ENCODE measurements at places on chromosomes 5 and 9.

DNA sequence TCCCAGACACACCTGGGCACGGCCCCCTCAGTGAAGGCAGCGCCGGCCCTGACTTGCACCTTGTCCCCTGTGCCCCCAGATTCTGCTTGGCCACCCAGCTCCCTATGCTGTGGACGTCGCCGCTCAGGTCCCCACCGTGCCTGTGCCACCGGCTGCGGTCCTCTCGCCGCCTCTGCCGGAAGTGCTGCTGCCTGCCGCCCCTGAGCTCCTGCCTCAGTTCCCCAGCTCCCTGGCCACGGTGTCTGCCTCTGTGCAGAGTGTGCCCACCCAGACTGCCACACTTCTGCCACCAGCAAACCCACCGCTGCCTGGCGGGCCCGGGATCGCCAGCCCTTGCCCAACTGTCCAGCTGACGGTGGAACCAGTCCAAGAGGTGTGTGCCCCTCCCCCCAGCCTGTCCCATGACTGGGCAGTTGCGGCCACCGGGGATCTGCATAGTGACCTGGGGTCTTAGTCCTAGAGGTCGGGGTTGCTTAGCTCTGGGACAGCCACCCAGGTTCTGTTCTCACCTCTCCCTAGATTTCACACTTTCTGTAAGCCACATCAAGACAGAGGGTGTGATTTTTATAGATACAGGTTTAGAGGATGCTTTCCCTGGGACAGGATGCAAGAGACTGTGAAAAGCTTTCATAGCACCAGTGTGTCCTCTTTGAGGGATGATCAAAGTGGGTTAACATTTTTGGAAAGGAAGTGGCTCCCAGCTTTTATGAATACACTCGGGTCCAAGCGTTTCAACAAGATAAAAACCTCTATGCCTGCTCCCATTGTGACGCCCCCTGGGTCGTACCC is 78.0 kb downstream of the WNK2 start:
- DNase-seq = no peak

GRCh38 chr9:120856700-120857099 is 14.0 kb upstream of the PSMD5 start:
- no peak for DNase-seq

GRCh38 chr9:112496074-112496722 is 9.6 kb downstream of the KIAA1958 start:
- DNase-seq = no peak

DNA sequence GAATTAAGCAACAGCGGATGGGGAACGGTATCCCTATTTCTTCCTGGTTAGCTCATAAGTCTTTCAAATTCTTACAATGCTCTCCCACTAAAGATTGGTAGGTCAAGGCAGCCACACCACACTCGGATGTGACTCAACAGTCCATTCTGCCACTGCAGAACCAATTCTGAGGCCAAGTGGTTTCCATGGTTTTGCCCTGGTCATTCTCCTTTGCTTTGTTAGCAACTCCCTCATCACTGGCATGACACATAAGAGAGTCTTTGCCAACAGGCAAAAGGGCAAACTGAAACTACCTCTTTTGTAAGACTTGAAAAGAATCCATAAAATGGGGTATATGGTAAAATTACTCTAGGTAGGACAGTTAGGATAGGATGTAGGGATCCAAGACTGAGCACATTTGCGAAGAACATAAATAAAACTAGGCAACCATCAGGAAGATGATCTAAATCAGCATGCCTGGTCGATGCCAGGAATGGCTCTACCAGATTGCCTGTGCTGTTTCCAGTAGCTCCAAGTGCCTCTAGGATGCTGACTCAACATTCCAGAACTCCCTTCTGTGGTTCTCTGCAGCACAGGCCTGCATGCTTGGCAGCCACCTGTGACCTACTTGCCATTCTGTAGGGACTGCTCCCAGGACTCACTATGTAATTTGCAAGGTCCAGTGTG is 105.4 kb downstream of the DCP2 start:
- no peak for DNase-seq

GRCh38 chr9:125966959-125967711 is 220.0 kb downstream of the PBX3 start:
- DNase-seq = no peak

DNA sequence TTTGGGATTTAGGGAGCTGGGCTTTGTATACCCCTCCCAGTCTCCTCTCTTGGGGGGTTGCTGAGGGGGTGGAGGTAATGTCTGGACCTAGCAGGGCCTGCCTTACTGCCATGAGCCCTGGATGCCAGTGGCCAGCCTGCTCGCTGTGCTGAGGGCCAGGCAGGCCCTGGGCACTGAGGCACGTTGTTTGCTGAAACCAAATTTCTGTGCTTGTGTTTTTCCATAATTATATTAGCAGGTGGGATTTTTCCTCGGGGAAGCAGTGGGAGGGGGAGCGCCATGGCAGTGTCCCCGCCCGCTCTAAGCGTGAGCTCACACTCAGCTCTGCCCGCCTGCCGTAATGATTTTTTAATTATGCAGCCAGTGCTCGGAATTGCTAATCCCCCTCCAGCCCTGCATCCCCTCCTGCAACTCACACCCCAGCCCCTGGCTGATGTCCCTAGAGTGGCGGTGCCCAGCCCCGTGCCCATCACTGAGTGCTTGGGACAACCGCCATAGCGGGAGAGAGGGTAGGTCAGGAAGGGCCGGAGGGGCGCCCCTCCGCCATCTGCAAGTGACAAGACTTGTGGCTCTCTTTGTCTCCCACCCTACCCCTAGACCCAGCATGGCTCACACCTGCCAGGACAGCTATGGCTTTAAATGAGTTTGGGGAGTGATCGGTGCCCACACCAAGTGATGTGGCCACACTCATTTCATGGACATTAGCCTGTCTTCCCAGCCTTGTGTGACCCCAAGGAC is 20.9 kb downstream of the CXXC5 start:
- no peak for DNase-seq

DNA sequence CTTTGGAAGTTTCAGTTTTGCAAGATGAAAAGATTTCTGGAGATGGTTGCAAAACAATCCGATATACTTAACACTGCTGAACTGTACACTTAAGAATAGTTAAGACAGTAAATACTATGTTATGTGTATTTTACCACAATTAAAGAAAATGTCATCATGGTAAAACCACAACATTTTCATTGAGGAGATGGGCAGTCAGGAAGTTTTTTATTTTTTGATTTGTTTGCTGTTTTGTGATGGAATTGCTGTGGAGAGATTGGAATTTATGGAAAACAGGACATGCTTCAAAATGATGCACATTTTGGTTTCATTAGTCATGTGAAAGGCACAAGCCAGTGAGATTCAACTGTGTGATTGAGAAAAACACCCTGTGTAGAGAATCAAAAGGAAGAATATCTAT is 90.5 kb upstream of the AGXT2 start:
- DNase-seq = no peak

DNA sequence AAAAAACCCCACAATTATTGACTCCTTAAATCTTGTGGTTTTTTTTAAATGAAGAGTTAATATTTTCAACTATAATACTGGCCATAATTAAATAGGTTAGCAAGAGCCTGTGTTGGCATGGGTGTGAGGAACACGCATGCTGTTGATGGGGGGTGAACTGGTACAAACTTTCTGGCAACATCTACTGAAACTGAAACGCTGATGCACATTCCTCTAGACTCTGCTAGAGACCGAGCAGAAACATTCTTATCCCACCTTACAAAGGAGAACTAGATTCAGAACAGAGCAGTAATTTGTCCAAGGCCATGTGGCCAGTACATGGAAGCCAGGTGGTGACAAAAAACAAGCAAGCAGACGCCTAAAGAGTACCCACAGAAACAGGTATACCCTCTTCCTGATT is 2.4 kb downstream of the BICD2 start:
- no peak for DNase-seq

DNA sequence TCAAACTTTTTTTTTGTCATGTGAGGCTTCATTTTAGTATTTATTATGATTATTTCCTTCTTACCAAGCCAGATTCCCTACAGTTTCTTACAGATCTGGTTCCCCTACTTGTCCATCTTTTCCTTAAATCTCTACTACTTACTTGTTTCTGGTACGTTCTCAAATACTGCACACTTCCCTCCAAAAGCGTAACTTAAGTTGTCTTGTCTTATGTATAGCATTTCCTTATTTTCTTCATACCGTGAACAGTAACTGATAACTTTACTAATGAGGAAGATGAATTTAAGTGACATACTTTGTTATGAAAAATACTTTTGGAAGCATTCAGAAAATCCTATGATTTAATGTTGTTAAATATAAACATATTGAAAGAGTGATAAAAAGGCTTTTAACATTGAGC is 67.3 kb downstream of the PARP8 start:
- DNase-seq = no peak

- no peak for DNase-seq
Observed at GRCh38 chr5:31811210-31811609, 172.3 kb downstream of the PDZD2 start.

GRCh38 chr9:117734082-117734481 is 29.9 kb downstream of the TLR4 start:
- DNase-seq = no peak

GRCh38 chr5:99059685-99060084 is 130.9 kb upstream of the CHD1 start:
- no peak for DNase-seq

DNA sequence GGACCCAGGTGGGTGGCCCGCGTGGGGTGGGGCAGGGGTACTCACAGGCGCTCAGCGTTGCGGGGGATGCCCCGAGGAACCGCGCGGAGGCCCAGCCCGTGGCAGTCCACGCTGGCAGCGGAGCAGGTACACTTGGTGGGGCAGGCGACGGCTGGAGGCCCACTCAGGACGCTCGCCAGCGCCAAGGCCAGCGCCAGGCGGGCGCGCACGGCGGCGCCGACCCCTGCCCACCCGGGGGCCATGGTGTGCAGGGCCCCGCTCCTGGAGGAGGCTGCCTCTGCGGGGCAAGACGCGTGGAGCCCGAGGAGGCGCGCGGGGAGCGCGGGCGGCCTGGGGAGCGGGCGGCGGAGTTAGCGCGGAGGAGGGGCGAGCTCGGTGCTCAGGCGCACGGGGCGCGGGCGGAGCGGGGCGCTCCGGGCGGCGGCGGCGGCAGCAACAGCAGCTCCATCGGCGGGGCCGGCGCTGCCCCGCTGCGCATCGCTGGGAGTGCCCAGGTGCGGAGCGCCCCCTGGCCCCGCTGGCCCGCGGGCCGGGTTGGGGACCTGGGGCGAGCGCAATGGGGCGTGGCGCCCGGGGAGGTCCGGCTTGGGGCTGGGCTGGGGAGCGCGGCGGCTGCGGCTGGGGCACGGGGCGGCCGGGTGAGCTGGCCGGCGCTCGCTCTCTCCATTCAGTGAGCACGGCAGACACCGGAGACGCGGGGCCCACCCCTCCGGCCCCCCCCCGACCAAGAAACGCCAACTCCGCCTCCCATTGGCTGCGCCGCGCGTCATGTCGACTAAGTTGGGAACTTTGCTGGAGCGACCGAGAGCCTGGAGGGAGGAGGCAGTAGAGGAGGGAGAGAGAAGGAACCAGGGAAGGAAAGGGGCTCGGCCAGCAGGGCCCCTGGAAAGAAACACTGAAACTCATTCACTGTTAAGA is at the start of gene SLIT3:
SLIT3 (minus strand) TSS at position 672 of the 918 bp plus-strand sequence; CDS start at position 242, 430 bp downstream.
- DNase-seq = no peak

- DNase-seq = no peak
Observed at GRCh38 chr9:125359011-125359410, 97.4 kb downstream of the GAPVD1 start.

DNA sequence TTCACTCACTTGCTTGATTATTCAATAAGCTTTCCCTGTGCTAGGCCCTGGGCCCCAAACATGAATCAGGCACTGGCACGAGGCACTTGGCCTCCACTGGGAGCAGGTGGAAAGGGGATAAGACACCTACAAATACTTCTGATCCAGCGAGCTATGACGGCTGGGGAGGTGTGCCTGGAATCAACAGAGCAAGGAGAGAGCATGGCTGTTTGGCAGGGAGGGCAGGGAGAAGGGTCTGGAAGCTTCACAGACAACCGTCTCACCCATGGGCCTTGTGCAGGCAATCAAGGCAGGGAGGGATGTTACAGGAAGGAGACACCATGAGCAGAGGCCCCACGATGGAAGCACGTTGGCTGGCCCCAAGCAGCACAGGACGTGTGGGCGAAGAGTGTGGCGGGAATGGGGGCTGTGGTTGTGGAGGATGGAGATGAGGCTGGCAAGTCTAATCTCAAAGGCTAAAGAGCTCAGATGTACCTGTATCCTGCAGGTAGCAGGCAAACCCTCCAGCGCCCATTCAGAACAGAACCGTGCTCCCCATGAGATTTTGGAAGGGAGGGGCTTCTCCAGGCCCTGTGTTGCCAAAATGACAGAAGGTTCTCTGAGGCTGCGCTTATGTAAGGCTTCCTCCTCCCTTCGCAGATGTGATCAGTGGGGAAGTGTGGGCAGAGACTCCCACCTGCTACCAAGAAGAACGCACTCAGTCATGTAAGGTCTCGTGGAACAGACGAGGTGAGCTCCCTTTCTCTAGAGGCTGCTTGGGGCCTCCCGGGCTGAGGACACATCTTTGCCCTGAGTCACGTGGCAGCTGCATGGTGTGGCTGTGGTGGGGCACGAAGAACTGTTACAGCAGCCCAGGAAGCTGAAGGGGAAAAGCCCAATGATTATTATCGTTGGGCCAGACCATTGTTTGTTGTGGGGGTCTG is 189.7 kb downstream of the DAB2IP start:
- DNase-seq = no peak

GRCh38 chr9:99026271-99026955 is 78.5 kb upstream of the TGFBR1 start:
- no peak for DNase-seq

- no peak for DNase-seq
Observed at GRCh38 chr5:43037636-43038495, 2.3 kb downstream of the ANXA2R start.

- DNase-seq = no peak
Observed at GRCh38 chr5:158354958-158355357, 496.0 kb upstream of the CLINT1 start.

GRCh38 chr9:80678906-80679305 is 1010.4 kb downstream of the TLE1 start:
- DNase-seq = no peak

DNA sequence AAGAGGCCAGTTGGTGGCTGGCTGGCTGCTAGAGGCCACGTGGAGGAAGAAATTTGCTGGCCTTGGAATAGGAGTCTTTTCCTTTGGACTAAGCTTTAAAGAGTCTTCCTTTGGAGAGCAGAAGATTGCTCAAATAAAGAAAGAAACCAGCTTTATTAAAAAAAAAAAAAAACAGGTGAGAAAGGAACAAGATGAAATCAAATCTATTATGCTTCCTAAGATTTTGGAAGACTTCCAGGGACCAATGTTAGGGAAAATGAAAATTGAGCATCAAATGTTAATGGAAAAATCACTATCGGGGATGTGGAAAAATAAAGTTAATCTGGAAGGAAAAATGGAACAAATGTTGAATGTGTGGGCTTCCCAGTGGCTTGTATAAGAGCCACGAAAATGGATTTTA is 153.1 kb downstream of the TTC39B start:
- no peak for DNase-seq

GRCh38 chr9:137970686-137971476 is 93.3 kb downstream of the CACNA1B start:
- no peak for DNase-seq

- no peak for DNase-seq
Observed at GRCh38 chr9:84397822-84398221, 57.3 kb upstream of the SLC28A3 start.
